ENCODE measurements at places on chromosomes 7 and 10. TPM values are rescaled to one million over a fixed set of nuclear protein-coding genes. Genes with fewer than 3 reads are reported as not detected.

The GIMAP4 gene
- polyA plus RNA-seq = 60.4 TPM

The SP4 gene
- polyA plus RNA-seq = 3.1 TPM

The NPC1L1 gene
- polyA plus RNA-seq = 0.03 TPM

The WNT8B gene
- polyA plus RNA-seq = 0.03 TPM

The STEAP2 gene
- polyA plus RNA-seq = 1.4 TPM

Measured in spleen (tissue), 13 donors.